Urothelium cell line (cell line): ENCODE measurements at places on chromosomes 7 and 10.

DNA sequence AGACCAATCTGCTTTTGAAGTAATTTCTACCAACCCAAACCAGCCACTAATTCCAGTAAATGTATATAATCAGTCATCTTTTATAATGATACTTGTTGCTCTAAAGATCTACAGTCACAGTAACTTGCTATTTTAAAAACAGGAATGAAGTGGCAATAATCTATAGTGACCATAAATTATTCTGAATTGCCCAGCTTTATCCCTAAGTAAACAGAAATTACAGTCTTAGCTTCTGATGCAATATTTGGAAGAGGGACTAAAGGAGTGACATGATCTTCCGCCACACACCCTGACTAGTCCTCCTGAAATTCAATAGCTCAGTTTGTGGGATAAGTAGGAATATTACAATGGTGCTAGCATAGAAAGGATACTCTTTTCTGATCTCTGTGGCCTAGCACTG is 96.1 kb downstream of the ATE1 start:
- DNase-seq: no peak

DNA sequence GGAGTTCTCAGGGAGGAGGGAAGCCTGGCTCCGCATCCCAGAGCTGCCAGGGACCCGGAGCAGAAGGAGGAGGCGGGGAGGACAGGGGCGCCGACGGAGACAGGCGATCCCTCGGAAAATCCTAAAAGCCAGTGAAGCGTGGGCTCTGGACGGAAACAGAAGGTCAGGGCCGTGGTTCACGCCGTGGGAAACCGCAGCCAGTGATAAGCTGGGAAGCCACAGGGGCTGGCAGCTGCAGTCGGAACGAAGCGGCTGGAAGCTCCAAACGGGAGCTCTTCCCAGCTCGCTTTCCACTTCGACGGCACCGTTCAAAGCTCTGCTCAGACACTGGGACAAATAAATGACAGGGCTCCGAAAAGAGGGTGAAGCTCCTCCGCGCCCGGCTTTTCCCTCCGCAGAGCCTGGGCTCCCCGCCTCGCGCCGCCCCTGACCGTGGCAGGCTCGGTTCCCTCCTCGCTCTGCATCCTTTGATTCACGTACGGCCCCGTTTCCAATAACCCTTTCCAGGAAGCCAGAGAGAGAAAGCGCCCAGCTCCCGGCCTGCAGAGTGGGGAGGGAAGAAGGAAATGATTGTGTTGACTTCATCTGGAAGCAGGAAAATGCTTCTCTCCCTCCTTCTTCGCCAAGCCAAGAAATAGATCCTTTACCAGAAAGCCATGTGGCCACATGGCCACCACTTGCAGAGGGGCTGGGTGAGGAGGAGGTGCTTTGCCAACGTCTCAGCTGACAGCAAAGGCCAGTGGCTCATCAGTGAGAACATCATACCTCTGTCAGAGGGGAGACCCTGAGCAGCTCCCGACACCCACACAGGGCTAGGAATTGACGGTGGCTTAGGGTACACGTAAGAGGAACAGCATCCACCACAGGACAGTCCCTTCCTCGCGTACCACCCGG is 57.4 kb downstream of the ADRB1 start:
- DNase-seq: no peak

DNA sequence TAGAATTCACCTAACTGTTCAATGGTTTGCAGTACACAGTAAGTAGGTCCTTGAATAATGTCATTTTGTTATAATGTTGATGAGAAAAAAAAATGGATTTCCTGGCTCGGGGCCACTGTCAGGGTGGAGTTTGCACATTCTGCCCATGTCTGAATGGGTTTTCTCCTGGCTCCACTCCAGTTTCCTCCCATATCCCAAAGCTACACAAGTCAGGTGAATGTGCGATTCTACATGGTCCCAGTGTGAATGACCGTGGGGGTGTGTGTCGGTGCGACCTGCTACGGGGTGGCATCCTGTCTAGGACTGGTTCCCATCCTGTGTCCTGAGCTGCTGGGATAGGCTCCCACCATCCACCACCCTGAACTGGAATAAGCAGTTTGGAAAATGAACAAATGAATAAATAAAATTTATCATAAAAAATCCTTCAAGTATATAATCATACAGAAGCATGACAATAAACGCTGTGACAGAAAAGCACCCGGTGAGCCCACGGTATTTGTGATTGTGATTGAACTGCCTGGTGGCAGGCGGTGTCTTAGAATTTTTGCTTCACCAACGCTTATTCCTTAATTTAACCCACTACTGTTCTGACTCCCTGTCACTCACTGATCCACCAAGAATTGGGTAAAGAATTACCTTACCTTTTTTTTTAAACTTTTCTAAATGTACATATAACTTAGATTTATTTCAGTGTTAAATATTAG is 114.1 kb downstream of the ICA1 start:
- DNase-seq: no peak

DNA sequence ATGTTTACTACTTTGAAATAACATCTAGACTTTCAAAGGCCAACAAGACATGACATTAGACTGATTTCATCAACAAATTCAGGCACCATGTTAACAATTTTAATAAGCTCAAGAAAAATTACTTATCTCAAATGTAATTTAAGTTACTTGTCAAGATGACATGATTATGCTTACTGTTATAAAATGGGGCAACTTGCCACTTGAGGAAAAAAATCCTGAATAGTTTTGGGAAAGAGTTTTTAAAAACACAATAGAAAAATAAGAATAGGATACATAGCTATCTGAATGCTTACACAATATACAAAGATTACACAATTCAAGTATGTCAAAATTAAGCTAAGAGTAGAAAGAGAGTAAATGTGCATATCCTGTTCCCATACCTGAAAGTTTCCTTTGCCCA is 85.4 kb downstream of the RNF32 start:
- no peak for DNase-seq

DNA sequence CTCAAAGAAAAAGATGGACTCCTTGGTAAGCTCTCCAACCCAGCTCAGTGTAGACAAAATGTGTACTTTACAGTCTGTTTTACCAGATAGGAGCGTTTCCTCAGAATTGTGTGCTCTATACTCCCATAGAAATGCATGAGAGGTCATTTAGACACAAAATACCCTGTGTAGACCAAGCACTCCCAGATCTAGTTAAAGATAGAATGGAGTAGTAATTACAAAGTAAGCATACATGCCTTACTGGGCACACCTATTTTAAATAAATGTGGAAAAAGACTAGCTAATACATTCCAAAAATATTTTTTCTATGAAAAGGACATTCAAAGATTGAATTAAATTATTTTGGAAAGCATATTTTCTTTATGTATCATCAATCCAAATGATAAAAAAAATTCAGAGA is 271.9 kb upstream of the DGKB start:
- no peak for DNase-seq
